ENCODE measurements at places on chromosomes 11 and 22.

DNA sequence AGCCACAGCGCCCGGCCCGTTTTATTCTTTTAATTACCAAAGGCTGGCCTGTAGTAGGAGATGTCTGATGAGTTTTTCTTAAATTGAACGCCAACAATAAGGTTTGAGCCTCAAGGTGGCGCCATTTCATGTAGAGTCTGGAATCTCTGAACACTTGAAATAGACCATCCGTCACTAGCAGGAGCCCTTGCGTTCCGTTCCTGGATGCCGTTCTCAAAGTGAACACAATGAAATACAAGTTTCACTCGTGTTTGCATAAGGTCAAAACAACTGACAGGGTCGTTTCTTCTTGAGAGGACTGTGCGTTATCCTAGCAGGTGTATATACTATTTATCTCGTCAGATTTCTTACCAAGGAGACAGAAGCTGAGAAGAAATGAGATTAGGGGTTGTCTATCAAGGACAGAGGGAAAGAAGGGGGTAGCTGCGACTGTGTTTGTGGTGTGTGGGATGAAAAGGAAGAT, 18.7 kb upstream of the SCGB1D1 start:
- DNase-seq: peak; percentile 64

GRCh38 chr22:17115945-17116565, 5.1 kb downstream of the TMEM121B start:
- DNase-seq: no peak

DNA sequence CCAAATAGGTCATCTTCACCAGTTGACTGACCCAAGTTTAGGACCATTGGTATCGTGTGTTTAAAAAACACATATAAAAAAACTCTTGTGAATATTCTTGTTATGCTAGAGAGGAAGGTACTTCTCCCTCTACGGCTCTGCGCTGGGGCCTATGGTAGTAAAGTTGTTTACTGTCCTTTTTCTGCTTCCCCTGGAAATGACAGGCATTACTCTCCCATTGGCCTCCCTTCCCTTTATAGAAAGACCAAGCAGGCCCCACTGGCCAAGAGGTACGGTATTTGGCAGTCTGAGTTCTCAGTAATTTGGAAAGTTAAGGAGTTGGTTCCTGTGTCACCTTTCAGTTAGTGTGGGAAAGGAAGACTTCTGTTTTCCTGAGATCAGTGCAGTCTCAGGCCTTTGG, 6.5 kb downstream of the THYN1 start:
- no peak for DNase-seq

- no peak for DNase-seq
These were observed 3.8 kb downstream of the IFITM5 start for GRCh38 chr11:295351-296170.

- no peak for DNase-seq
These were observed 9.0 kb upstream of the KCNQ1OT1 start for GRCh38 chr11:2708757-2709281.

- DNase-seq: no peak
These were observed 27.9 kb downstream of the ZNRF3 start for GRCh38 chr22:28911304-28911690.

- no peak for DNase-seq
These were observed 55.8 kb upstream of the TCF20 start for GRCh38 chr22:42326301-42326700.

GRCh38 chr11:94303966-94304958, at the start of gene IZUMO1R:
TSS of gene IZUMO1R (plus strand) at chr11:94304580. CDS start at chr11:94305637, 1,057 bp downstream.
- DNase-seq: no peak

All from progenitor cell of endocrine pancreas (in vitro differentiated cells).